ENCODE measurements at places on chromosomes 5 and 9. TPM values are rescaled to one million over a fixed set of nuclear protein-coding genes. Genes with fewer than 3 reads are reported as not detected.

DNA sequence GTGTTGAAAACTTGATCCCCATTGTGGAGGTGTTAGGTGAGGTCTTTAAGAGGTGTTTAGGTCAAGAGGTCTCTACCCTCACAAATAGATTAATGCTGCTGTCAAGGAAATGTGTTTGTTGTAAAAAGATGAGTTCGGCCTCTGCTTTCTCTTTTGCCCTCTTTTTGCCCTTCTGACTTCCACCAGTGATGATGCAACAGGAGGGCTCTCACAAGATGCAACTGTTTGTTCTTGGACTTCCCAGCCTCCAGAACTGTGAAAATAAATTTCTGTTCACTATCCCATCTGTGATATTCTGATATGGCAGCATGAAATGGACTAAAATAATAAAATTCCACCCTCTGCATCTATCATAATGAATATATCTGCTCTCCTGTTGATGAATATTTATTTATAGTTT, 650.0 kb upstream of the ZNF608 start:
- no peak for DNase-seq

Gene P4HA2
- 19.0 TPM for total RNA-seq

DNA sequence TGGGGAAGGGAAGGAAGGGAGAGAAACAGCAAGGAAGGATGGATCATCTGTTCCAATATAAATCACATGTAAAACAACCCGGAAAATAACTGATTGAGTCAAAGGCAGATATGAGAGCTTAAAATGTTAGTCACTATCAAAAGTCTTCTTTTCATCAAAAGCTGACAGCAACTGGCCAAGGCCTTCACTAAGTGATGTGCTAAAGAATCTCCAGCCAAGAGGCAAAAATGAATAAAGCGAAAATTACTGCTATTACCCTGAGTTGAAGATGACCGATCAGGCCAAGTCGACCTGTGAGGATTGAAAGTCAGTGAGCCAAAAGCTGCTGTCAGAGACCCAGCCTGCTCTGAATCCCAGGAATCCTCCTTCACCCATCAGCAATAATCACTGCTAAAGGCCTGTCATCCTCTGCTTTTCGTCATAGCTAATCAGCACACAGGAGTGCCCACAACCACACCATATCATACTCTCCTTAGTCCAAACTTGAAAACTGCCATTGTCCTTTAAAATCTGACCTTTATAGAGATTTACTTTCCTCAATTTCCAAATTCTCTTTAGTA, 736.9 kb downstream of the TLE1 start:
- DNase-seq: no peak

- no peak for DNase-seq
Measured at GRCh38 chr9:14350754-14351153, 36.8 kb upstream of the NFIB start.

DNA sequence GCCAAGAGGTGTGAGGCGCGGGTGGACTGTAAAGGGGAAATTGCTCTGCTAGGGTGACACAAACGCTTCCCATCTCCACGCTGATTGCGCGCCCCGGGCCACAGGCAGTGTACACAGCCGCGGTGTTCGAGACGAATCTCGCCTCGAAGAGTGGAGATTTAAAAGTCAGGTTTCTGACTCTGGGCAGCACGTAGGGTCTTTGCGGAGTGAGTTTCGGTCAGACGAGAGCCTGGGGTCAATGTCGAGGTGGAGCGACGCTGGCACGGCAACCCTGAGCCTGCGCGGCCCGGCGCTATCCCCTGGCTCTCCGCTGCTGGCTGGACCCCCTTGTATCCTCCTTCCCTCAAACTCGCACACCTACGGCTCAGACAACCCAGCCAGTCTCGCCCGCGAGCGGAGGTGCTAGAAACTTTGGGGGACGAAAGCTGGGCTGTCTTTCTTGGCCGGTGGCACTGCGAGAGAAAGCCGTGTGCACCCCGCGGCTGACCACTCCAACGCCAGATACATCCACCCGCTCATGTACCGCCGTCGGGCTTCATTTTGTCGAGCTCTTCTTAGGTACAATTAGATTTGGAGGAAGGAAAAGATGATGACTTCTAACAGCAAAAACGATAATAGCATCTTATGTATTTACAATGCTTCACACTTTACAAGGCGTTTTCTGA, 5.4 kb upstream of the FOXB2 start:
- DNase-seq: no peak

DNA sequence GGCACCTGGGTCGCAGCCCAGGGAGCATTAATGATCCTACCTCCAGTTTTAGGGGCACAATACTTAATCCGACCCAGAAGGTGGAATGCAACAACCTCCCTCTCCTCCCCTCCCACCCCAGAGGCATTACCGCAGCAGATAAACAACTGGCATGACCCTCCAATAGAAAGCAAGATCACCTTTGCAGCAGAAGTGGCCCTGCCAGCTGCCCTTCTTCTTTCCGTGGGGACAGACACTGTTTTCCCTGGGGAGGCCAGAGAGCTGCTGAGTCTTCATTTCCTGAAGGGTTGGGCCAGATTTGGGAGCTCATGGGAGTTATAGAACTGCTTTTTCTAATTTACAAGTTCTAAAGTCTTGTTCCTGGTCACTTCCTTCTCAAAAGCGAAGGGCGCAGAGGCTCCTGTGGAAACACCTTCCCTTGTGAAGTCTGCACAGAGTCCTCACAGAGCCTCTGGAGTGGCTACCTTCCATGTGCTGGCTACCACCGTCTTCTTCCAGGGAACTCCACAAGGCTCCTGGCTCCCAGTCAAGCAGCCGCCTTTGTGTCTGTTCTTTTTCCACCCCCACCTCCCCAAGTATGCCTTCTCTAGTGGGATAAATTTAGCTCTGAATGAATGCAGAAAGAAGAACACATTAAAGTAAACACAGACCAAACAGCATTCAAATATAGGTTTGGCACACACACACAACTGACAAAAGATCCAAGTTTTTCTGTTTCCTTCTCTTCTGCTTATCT, 8.0 kb upstream of the PALM2AKAP2 start:
- no peak for DNase-seq

DNA sequence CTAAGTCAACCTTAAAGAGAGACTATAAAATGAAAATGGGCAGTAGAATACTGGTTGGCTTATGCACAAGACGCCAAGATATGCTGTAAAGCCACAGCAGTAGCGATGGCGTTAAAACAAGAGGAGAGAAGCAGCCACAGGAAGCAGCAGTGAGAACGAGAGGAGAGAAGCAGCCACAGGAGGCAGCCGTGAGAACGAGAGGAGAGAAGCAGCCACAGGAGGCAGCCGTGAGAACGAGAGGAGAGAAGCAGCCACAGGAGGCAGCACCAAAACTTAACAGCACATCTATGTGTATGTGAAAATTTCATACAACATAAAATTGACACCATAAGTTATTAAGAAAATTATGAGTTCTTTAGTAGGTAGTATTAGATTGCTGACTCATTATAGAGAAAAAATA, 2318.6 kb upstream of the ACO1 start:
- no peak for DNase-seq

Gene PCDHA11
- 5.8 TPM for total RNA-seq

- no peak for DNase-seq
Measured at GRCh38 chr5:117020999-117021398, 446.4 kb upstream of the SEMA6A start.

Gene TMEM232
- total RNA-seq: 1.3 TPM

- no peak for DNase-seq
Measured at GRCh38 chr9:71326360-71326759, 204.9 kb upstream of the TRPM3 start.

GRCh38 chr5:179284751-179285631, 60.3 kb downstream of the ADAMTS2 start:
- DNase-seq: no peak

DNA sequence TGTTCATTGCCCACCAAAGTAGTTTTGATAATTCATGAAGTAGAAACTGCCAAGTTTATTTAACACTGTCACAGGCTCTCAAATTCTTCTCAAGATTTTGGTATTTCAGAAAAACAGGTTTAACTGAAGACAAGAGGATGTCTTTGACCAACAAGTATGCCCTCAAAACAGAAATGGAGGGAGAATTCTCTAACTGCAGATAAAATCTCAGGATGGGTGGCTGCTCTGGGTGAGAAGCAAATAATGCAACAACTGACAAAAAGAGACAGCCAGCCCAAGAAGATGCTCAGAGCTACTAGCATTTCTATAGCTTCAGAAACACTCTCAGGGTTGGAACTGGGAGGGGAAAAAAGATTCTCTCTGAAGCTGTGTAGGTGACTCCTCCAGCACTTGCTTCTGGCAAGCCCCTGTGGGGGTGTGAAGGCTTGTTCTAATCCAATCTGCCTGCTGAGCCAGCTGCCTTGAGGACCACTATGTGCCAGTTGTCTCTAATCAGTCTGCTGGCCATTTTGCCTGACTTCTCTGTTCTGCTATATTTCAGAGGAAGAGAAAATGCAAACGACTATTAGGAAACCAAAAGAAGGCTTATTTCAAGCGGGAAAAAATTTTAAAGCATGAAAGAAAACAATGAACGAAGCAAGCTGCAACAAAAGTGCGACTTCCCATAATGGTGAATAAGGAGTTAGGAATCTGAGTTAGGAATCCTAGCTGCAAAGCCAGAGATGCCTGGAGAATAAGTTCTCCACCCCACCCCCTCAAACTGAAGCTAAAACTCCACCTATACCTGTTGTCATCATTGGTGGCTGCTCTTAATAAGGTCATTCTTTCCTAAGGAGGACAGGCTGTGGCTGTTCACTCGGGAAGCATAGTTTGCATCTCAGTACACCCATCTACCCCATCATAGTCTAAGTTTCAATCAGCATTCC, 147.5 kb downstream of the GNAQ start:
- DNase-seq: no peak

Gene PCDHA2
- total RNA-seq: 2.1 TPM

Gene C5orf46
- total RNA-seq: not detected

GRCh38 chr9:90867101-90867500, 65.5 kb downstream of the SYK start:
- no peak for DNase-seq

- DNase-seq: no peak
Measured at GRCh38 chr5:100749771-100750284, 153.3 kb downstream of the ST8SIA4 start.

DNA sequence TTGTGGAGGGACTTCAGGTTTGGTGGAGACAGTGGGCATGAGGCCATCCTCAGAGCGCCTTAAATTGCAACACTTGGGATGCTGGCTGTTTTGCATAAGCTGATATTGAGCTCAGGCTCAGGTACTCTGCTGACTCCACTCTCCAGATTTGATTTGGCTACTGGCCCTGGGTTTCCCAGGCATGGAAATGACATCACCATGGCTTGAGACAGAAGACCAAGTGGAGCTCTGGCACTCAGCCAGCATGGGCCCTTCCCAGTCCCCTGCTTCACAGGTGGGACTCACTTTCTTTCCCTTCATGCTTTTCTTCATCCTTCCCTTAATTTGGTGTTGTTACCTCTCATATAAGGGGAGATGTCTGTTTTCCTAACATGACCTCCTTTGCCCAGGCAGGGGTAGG, 72.0 kb upstream of the IL12B start:
- no peak for DNase-seq

GRCh38 chr5:133398646-133399101, 213.7 kb downstream of the FSTL4 start:
- DNase-seq: no peak

Gene WDR41
- total RNA-seq: 39.8 TPM

GRCh38 chr9:115850548-115851304, 302.9 kb upstream of the PAPPA start:
- no peak for DNase-seq

Gene COL23A1
- 15.0 TPM for total RNA-seq

- peak; percentile 72 for DNase-seq
Measured at GRCh38 chr5:55344392-55344992, 36.7 kb downstream of the MTREX start.

Gene SGCD
- 0.32 TPM for total RNA-seq
